Activated gamma-delta T cell (primary cell): ENCODE measurements at places on chromosomes 3 and 15.

DNA sequence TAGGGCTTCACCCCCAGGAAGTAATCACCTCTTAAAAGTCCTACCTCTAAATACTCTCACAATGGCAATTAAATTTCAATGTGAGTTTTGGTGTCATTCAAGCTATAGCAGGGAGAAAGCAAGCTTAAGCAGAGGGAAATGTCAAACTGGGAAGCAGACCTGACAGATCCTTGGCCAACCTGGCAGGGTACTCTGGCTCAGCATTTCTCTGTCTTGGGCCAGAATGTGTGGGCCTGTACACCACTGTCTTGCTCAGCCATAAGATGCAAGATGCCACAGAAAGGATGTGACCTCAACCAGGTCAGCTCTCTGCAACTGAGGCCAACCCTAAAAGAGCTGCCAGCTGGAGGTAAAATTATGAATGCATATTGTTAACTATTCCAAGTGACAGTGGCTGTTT lies 130.6 kb upstream of the CMC1 start:
- DNase-seq: no peak

- DNase-seq: no peak
Observed at GRCh38 chr3:56903231-56903782, 101.6 kb upstream of the ARHGEF3 start.

GRCh38 chr3:134364061-134364935 lies 9.9 kb downstream of the AMOTL2 start:
- peak; percentile 14 for DNase-seq

GRCh38 chr3:24415824-24416223 lies 78.8 kb downstream of the THRB start:
- DNase-seq: no peak

DNA sequence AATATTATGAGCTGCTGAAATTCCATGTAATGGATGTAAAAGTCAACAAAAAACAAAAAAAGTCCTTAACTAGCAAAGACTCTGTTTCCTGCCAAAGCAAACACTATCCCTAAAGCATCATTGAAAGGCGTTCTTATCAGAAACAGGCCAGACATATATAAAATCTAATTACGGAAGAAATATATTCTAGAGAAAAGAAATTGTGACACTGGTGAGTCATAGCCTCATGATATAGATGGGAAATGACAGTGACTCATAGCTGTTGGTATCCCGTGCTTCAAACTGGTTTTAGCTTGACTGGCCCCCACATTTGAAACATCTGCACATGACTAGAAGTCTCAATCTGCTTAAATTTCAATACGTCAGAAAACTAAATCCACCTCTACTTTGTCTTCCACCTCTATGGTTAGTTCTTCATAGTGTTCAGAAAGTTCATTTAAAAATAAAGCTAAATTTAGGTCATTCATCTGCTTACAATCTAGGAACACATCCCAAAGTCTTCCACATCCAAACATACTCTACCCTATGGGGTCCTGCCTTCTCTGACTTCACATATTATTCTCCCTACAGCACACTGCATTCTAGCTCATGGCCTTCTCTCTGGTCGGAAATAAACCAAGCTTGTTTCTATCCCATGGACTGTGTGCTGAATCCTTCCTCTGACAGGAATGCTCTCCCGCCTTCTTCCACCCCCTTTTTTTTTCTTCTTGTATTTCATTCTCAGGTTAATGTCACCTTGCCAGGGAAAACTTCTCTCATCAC lies 456.3 kb upstream of the ARRDC4 start:
- no peak for DNase-seq

DNA sequence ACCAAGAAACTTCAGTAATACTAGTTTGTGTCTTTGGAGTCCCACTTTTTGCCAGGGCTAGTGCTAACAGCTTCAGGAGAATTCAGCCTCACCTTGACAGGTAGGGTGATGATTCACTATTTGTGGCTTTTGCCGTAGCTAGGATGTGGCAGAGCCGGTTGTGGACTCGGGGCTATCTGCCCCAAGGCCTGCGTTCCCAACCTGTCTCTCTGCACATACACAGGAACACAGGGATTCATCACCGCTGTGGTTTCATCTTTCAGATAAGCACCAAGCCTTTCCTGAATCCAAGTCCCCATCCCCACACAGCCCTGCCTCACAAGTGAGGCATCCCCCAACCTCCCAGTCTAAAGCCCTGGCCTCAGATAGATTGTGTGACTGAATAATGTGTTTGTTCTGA lies 45.2 kb upstream of the POLG start:
- DNase-seq: no peak

GRCh38 chr3:134655706-134656105 lies 4.9 kb upstream of the KY start:
- DNase-seq: no peak

DNA sequence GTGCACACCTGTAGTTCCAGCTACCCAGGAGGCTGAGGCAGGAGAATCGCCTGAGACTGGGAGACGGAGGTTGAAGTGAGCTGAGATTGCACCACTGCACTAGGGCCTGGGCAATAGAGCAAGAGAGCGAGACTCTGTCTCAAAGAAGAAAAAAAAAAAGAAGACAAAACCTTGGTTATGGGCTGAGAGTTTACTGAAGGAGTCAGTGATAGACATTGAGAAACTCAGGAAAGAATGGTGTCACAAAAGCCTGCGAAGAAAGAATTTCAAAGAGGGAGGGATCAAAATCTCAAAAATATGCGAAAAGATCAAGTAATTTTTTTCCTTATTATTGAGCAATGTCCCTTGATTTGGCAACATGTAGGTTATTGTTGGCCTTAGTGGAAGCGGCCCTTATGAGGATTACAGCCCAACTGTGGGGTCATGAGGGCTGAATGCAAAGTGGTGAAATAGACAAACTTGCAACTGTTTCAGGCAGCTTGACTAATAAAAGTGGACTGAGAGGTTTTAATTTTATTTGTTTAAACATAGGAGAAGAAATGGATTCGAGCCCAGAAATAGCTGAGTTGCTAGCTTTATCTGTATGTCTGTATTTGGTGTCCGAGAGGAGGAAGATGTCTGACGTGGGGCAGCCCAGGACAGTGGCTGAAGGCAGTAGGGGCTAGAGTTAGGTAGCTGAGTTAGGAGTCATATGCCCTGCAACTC lies 18.8 kb upstream of the CELF6 start:
- no peak for DNase-seq

DNA sequence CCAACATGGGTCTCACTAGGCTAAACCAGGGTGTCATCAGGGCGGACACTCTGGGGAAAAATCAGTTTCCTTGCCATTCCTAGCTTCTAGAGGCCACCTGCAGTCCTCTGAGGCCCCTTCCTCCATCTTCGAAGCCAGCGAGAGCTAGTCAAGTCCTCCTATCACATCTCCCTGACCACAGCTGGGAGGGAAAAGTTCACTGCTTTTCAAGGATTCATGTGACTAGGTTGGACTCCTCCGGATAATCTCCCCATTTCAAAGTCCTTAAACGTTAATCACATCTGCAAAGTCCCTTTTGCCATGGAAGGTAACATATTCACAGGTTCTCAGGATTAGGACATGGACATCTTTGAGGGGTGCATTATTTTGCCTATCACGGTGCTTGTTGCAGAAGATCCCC lies 35.9 kb upstream of the MAP3K13 start:
- no peak for DNase-seq

DNA sequence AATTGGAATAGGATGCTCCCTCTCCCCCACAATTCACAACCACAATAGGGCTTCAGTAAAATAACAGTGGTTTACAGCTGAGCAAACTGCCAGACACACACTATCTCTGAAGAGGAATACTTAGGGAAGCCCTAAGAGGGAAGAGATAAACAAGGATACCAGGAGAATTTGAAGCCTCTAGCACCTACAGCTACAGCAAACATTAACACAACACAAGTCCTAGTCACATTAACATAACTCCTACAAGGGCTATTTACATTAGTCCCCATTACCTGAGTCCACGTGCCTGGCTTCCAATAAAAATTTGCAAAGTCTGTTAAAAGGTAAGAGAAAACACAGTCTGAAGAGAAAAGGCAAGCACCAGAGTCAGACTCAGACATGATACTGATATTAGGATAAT lies 346.9 kb upstream of the CDIN1 start:
- DNase-seq: no peak

- DNase-seq: no peak
Observed at GRCh38 chr3:96331341-96331740, 483.1 kb upstream of the EPHA6 start.

GRCh38 chr15:57909388-57909787 lies 156.1 kb downstream of the ALDH1A2 start:
- DNase-seq: no peak

DNA sequence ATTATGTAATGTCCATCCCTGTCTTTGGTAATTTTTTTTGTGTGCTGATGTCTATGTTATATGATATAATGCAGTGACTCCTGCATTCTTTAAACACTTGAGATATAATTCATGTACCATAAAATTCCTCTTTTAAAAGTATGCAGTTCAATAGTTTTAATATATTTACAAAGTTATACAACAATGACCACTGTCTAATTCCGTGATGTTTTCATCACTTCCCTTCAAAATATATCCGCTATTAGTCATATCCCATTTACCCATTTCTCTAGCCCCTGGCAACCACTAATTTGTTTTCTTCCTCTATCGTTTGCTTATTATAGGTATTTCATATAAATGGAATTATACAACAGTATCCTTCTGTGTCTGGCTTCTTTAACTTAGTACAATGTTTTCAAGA lies 64.9 kb upstream of the SUCLG2 start:
- DNase-seq: no peak

GRCh38 chr3:16474920-16475319 lies 38.6 kb downstream of the RFTN1 start:
- DNase-seq: no peak

- DNase-seq: no peak
Observed at GRCh38 chr3:88189361-88189810, 39.6 kb downstream of the C3orf38 start.

GRCh38 chr3:147391781-147392624 lies 14.3 kb downstream of the ZIC4 start:
- DNase-seq: no peak

DNA sequence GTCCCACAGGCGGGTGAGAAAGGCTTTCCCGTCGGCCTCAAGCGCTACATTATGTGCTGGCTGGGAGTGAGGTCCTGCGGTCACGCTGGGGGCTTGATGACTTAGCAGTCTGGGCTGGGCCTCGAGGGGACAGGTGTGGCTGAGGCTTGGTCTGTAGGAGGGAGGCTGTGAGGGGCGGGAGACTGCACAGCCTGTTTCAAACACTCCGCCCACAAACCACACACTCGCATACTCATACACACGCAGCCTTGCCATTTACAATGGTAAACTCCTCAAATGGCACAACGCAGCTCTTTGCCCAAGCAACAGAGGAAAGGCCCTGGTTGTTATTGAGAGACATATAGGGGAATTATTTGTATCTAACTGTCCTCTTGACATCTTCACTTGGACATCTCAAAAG lies 32.4 kb upstream of the RASGRF1 start:
- DNase-seq: no peak

GRCh38 chr3:186160691-186161243 lies 51.9 kb upstream of the ETV5 start:
- no peak for DNase-seq

DNA sequence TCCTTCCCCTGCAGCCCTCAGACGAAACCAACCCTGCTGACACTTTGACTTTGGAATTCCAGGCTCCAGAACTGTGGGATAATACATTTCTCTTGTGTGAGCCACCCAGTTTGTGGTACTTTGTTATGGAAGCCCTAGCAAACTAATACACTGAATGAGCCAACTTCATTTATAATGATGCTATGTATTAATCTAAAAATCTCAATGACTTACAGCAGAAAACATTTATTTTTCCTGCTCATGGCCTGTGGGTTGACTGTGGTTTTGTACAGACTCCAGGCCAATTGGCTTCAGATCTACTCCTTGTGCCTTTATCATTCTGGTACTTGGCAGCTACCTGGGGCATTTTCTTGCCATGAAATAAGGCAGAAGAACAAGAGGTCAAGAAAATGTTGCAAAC lies 152.4 kb downstream of the EBLN2 start:
- DNase-seq: no peak
